ENCODE measurements at places on chromosomes 1 and 21.

DNA sequence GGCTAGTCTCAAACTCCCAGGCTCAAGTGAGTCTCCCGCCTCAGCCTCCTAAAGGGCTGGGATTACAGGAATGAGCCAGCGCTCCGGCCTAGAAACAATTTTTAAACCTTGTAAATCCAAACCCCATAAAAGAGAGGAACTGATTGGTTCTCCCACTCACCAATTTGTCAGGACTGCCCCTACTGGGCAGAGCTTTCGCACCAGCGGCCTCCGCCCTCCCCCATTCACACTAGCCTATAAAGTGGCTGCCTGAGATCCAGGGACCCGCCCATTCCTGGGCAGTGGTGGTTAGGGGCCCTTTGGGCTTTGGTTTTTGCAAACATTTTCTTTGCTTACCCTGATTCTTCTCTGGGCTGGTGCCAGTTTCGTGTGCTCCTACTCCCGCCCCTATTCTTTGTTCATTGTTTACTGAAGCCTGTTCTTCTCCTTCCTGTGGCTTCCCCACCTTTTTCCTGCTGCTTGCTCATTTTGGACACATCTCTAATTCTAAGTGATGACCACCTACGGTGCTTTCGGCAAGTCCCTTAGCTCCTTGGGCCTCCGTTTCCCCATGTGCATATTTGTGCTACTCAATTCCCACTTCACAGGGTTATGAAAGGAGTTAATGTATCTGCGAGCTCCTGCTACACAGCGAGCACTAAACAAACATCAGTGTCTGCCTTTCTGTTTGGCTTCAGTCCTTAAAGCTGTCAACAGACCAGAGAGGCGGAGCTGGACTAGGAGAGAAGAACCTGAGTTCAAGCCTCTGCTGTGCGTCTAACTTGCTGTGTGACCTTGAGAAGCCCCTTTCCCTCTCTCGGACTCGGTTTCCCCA, 39.8 kb upstream of the CLIC4 start:
- peak; percentile 55 for DNase-seq

DNA sequence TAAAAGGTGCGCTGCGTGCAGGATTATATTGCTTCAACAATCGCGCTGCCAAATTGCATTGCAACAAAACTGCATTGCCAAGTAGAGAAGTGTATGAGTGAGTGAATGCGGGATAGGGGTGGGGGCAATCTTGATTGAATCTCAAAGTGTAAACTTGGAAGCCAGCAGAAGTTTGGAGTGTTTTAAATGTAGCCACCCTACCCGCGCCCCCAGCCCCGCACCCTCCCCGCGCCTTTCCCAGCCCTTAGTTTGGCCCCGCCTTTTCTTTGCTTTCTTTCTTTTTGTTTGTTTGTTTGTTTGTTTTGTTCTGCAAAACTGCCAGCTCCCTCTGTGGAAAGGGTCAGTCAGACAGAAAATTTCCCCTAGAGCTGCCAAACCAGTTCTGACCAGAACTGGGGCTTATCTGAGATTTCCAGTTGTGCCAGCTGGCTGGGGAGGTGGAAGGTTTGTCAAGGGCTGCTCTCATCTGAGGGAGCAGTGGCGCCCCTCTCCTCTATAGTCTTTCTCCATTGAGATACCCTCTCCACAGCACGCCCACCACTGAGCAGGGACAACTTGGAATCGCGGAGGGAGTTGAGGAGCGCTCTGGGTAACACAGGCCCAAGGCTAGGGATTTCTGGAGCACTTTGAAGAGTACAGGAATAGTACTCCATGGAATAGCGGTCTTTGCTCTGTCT, 666 bp upstream of the BEND5 start:
- no peak for DNase-seq

- peak; percentile 72 for DNase-seq
Observed at GRCh38 chr21:41048145-41048544, 119.8 kb upstream of the BACE2 start.

- DNase-seq: no peak
Observed at GRCh38 chr1:27602462-27603308, 1.3 kb downstream of the AHDC1 start.

DNA sequence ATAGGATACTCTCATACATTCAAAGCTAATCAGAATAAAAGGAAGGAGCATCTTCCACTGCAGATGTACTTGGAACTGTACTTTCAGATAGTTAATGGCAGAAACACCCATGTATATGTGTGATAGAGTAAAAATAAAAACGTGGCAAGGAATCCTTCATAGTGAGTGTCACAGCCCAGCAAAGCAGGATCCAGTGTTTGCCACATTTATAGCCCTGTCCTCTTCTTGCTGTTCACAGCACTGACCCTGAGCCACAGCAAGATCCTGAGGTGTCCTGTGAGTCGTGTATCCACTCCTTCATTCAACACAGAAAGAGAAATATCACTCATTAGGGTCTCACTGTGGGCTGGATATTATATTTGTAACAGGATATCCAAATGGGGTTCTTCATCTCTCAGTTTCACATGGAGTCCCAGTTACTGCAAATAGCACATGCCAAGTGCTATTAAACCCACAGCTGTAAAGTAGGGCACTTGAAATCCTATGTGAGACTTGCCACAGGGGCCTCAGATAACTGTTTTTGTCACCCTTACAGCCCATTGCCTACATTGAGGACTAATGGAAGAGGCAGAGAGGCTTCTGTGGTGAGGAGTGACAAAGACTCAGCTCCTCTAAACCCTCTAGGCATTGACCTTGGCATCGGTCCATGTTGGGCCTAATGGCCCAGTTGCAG, 41.3 kb downstream of the CYP2J2 start:
- no peak for DNase-seq

- DNase-seq: no peak
Observed at GRCh38 chr1:114263343-114263742, 109.7 kb upstream of the SYT6 start.

DNA sequence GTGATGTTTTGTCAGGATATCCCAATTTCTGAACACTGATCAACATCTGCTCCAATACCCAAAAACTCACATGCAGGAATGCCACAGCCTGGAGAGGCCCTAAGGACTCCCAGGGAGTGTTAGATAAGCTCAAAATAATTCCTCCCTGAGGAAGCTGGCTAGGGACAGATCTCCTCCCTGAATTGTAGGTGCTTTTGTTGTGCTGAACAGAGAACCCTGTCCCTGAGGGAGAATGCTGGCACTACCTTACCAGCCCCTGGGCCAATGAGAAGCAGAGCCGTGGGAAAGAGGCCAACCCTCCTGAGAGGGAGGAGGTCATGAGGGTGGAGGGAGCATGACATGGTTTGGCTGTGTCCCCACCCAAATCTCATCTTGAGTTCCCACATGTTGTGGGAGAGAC, 73.6 kb upstream of the PTGFRN start:
- DNase-seq: no peak

DNA sequence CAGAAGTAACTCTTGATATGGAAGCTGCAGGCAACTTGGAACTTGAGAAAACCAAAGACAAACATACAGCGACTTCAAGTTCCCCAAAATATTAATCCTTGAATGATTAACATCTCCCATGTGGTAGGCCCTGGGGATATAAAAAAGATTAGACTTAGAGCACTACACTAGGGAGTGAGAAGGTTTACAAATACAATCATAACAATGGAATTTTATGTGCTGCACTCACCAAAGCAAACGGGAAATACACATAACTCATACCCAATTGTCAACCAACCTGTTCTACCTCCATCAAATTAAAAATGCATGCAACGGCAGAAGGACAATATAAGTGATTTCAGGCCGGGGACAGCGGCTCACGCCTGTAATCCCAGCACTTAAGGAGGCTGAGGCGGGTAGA, 3.7 kb downstream of the SMYD3 start:
- DNase-seq: no peak

GRCh38 chr1:86068841-86069756, 87.5 kb downstream of the COL24A1 start:
- no peak for DNase-seq

DNA sequence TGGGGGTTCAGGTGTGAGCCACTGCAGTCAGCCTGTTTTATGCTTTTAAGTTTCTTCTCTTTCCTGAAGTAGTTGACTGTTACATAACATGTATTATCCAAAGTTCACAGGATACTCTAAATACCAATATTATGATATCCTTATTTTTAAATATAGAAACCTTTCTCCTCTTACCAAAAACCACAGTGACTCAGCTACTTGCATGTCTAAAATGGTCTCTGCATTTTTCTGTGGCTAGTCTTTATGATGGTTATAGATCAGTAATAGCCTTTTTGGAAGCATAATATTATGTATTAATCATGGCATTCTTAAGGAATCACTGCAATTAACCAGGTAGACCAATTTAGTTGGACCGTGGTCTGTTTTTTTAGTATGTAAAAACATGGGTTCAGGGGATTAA, 210.8 kb upstream of the CACYBP start:
- DNase-seq: peak; percentile 76

DNA sequence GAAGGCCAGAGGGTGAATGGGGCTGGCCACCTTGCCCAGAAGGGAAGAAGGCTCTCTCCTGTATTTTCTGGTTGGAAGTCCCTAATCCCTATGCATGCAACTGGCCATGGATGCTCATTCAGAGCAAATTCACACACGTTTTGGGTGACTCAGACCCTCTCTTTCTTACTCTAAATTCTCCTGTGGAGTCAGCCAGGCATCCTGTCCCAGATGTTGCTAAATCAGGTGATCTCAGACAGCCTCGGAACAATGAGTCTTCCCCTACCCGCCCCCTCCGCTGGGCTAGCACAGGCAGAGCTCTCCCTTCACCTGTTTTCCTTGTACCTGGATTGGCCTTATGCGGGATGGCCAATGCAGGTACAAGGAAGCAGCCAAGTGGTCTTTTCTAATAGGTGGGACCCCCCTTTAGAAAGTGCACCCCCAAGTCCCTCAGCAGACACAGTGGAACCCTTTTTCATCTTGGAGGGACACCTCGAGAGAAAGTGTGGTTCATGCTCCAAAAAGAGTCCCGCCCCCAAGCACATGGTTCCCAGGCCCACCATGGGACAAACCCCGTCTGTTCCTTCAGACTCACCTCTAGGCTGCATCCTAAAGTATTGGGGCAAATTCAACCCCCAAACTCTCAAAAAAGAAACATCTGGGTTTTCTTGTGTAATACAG, 8.6 kb downstream of the S100A6 start:
- no peak for DNase-seq

GRCh38 chr1:245277276-245277675, 122.5 kb downstream of the KIF26B start:
- DNase-seq: no peak

DNA sequence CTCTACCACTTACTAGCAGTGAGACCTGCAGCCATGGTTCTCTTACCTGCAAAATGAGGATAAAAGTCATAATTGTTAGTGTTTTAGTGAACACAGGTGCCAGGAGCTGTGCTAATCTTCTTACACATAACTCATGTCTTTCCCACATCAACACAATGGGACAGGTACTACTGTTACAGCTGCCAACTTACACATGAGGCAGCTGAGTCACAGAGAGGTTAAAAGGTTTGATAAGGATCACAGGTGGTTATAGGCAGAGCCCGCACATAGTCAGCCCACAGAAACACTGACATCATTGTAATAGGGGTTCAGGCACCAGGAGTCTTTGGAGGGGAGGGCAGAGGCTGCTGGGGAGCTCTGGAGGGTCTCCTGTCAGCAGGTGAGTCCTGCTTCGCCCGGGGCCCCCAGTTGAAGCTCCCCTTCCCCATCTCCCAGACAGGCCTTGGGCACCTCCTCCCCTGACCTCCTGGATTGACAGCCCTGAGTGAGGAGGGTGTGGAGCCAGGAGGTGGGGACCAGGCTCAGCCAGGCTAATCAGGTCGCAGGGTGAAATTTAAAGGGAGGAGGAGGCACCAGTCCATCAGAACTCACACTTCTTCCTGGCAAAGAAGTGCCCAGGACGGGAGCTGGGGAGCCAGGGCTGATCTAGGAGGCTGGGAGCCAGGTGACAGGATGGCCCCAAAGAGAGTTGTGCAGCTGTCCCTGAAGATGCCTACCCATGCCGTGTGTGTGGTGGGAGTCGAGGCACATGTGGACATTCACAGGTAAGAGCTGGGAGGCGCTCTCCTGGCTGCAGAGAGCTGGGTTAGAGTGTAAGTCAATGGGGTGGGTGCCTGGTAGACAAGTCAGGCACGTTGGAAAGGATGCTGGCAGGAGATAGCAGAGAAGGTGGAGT, at the start of gene PADI1:
TSS of gene PADI1 (plus strand) at position 583 of the 895 bp plus-strand sequence. CDS start at position 673, 90 bp downstream.
- DNase-seq: no peak

- DNase-seq: no peak
Observed at GRCh38 chr1:203083463-203083921, 2.3 kb downstream of the MYOG start.

- no peak for DNase-seq
Observed at GRCh38 chr1:56586502-56586901, 7.1 kb upstream of the PLPP3 start.

- DNase-seq: no peak
Observed at GRCh38 chr1:9746211-9746610, 77.6 kb downstream of the CLSTN1 start.

DNA sequence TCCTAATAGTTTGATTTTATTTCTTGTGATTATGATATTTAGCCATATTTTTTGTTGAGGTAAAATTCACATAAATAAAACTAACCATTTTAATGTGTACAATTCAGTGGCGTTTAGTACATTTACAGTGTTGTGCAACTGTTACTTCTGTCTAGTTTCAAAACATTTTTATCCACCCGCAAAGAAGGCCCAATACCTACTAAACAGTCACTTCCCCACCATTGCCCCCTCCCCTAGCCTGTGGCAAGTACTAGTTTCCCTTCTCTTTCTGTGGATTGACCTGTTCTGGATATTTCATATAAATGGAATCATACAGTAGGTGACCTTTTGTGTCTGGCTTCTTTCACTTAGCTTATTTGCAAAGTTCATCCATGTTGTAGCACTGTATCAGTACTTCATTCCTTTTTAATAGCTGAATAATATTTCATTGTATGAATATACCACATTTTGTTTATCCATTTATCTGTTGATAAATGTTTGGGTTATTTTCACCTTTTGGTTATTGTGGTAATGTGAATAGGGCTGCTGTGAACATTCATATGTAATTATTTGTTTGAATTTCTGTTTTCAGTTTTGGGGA, 4.1 kb downstream of the FLVCR1 start:
- no peak for DNase-seq

DNA sequence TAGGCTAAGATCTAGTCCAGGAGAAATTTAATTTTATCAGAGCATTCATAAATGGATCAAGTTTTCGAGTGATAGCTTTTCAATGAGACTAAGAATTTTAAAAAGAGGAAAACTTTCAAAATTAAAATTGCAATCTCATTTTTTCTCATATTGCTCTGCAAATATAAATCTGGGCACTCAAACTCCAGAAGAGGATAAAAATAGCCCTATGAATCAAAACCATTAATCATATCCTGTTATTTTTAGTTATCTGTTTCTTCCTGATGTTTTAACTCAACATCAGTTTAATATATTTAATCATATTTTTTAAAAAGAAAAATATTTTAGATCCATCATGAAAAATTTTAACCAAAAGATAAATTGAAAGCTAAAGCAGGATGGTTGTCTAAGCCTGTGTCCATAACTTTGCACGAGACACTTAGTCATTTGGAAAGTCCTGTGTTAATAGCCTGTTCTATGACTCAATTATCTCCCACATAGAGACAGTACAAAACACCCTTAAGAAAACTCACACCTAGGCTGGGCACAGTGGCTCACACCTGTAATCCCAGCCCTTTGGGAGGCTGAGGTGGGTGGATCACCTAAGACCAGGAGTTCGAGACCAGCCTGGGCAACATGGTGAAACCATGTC, 17.1 kb upstream of the PRRC2C start:
- DNase-seq: peak; percentile 3
